ENCODE measurements at places on chromosomes 5 and 9.

GRCh38 chr5:3118340-3118739, 366.9 kb upstream of the IRX2 start:
- DNase-seq = no peak

GRCh38 chr5:159065135-159065534, 34.6 kb downstream of the EBF1 start:
- DNase-seq = no peak

DNA sequence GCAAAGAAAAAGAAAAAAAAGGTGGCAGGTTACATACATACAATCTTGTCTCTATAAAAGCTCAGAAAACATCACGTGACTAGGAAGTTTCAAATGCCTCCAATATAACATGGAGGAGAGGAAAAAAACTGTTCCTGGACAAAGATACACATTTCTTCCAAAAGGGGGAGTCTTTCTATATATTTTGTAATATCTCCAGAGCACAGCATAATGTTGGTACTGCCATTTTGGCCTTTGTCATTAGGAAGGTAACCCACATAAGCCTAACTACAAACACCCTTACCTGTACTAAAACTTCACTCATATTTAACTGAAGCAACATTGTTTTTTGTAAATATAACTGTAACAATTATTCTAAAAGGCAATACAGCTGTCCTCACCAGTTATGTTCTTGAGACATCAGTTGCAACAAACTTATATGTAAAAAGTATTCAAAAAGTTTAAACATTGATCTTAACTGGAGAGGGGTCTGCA, 1.2 kb upstream of the BTF3 start:
- peak; percentile 68 for DNase-seq

GRCh38 chr9:70934642-70935041, 186.8 kb downstream of the TRPM3 start:
- no peak for DNase-seq

- DNase-seq = no peak
Observed at GRCh38 chr5:113806904-113807303, 293.4 kb downstream of the YTHDC2 start.

GRCh38 chr5:126816649-126817048, 39.7 kb downstream of the LMNB1 start:
- no peak for DNase-seq

GRCh38 chr9:98846081-98846480, 38.6 kb downstream of the GALNT12 start:
- no peak for DNase-seq

- DNase-seq = no peak
Observed at GRCh38 chr5:149546974-149547373, 4.3 kb downstream of the CSNK1A1 start.

- DNase-seq = peak; percentile 19
Observed at GRCh38 chr9:20236676-20237075, 385.6 kb downstream of the MLLT3 start.

DNA sequence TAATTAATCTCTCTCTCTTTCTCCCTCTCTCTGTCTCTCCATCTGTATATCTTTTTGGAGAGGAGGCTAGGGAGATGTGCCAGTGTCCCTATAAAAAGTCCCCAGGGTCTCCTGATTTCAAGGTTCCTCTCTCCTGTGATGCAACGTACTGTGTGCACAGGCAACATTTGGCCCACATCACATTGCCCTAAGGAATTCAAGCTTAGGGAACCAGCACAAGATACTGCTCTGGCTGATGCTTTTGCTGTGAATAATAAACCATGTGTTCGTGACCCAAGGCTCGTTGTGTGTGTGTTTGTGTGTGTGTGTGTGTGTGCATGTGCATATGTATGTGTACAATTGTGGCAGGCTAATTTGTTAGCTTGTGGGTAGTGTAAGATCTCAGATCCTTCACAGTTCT, 9.7 kb downstream of the SPATA9 start:
- DNase-seq = peak; percentile 68

DNA sequence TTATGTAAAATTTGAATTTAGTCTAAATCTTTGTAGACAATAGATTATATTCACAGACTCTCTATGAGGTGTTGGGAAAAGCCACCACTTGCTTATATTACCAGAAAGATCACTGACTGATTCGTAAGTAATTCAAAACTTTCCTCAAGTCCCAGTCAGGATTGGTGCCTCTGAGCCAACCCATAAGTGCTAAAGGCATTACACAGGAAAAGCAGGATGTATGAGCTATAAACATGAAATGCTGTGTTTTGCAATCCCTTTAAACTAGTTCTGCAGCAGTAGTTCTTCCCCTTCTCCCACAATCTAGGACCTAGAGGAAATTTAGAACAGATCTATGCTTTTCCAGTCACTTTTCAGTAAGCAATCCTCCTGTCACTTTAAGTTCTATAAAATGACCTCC, 48.0 kb downstream of the SHLD3 start:
- peak; percentile 83 for DNase-seq

- DNase-seq = no peak
Observed at GRCh38 chr5:132655821-132656773, 1.9 kb upstream of the IL13 start.

- no peak for DNase-seq
Observed at GRCh38 chr5:168737066-168737465, 157.9 kb upstream of the PANK3 start.

GRCh38 chr5:143562935-143563334, 159.4 kb upstream of the NR3C1 start:
- DNase-seq = peak; percentile 68

GRCh38 chr5:55969956-55970355, 24.8 kb downstream of the IL6ST start:
- no peak for DNase-seq

GRCh38 chr9:38118862-38119438, 49.9 kb upstream of the SHB start:
- no peak for DNase-seq

DNA sequence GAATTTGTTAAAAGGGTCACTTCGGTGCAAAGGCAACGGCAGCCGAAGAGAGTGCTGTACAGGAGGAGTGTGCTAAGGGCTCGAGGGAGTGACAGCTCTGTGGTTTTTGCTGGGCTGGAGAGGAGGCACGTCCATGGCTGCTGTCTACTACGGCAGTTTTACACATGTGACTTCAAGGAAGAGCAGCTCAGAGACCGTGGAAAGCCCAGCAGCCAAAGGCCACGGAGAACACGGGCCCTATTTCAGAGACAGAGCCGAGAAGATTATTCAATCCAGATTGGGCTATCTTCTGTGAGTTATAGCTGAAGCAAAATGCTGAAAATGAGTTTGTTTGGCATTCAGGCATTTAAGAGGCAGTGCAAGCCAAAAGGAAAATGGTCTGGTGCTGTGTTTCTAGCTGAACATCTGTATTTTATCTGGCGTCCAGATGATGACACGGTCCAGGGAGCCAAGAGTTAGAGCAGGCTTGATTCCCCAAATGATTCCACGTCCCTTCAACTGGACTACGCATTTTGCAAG, 96.4 kb downstream of the RFK start:
- DNase-seq = peak; percentile 34

- no peak for DNase-seq
Observed at GRCh38 chr9:1875921-1876448, 139.2 kb upstream of the SMARCA2 start.

DNA sequence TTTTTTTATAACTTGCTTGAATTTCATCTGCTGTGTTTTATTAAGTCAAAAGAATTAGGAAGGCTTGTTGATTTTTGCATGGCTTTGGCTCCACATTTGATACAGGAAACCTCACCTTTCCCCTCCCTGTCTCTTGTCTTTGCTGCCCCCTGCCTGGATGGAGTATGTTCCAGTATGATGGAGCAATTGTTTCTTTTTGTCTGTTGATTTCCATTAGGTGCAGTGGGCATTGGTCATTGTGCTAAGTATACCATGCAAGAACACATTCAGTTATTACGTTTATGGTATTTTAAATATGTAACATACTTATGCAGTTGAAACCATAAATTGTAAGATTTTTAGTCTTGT, 19.6 kb downstream of the TJP2 start:
- DNase-seq = no peak

DNA sequence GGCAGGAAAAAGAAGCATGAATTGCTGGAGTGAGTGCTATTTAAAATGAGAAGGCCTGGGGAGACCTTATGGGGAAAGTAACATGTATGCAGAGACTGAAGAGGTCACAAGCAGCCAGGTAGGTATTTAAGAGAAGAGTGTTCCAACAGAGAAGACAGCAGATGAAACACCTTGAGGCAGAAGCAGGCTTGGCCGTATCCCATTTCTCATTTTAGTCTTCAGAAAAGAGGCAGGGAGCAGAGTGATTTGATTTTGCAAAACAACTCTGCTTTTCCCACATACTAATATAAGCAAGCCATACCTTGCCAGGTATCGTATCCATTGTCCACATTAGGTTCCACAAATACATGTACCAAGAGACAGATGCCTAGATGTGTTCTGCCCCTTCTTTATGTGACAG, 244.3 kb downstream of the ASTN2 start:
- no peak for DNase-seq

- peak; percentile 39 for DNase-seq
Observed at GRCh38 chr9:130156672-130157071, 15.5 kb upstream of the NCS1 start.

- DNase-seq = no peak
Observed at GRCh38 chr5:171309276-171310211, 496 bp downstream of the TLX3 start.

GRCh38 chr5:15117688-15118087, 246.1 kb upstream of the ANKH start:
- DNase-seq = peak; percentile 14

- peak; percentile 95 for DNase-seq
Observed at GRCh38 chr9:86795823-86796553, 151.3 kb downstream of the GAS1 start.

DNA sequence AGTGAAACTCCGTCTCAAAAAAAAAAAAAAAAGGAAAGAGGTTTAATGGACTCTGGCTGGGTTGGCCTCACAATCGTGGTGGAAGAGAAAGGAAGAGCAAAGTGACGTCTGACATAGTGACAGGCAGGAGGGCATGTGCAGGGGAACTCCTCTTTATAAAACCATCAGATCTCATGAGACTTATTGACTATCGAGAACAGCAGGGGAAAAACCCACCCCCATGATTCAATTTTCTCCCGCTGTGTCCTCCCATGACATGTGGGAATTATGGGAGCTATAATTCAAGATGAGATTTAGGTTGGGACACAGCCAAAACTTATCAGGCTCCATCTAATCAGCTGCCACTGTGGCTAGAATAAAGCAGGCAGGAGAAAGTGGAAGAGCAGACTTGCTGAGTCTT, 610.4 kb upstream of the NUDT12 start:
- DNase-seq = no peak

GRCh38 chr5:155827949-155828348, 499.0 kb upstream of the SGCD start:
- no peak for DNase-seq

GRCh38 chr5:89721931-89722330, 687.6 kb downstream of the CETN3 start:
- DNase-seq = no peak

GRCh38 chr9:134492281-134492691, 149.3 kb upstream of the COL5A1 start:
- DNase-seq = peak; percentile 93

GRCh38 chr5:66597183-66597757, 1.1 kb downstream of the MAST4 start:
- peak; percentile 16 for DNase-seq

- peak; percentile 28 for DNase-seq
Observed at GRCh38 chr5:5141625-5142525, 1.7 kb downstream of the ADAMTS16 start.

DNA sequence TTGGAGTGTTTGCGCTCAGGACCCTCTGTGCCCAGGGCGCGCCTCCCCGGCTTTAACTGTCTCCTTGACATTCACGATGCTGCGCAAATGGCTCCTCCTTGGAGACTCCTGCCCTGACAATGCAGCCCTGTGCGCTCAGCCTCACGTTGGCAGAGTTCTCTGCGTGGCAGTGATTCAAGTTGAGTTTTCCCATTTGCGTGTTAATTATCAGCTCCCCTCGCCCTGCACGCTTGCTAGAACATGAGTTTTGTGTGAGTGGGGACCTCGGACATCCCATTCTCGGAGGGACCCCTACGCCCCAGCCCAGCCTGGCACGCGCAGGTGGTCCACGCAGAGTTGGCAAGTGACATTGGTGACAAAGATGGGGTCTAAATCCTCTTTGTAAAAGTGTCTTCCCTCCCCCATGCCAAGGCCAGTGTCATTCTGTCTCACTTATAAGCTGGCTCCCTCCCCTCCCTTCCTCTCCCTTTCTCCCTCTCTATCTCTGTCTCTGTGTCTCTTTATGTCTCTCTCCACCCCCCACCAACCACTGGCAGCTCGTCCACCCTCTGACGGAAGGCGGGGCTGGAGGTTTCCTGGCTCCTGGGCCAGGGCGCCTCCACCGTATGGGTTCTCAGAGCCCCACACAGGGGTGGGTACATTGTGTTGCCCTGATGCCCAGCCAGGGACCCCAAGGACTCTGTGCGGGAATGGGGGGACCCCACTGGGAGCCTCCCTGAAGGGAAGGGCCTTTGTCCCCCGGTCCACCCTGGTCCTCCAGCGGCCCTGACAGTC, 169.3 kb downstream of the OLFM1 start:
- no peak for DNase-seq

DNA sequence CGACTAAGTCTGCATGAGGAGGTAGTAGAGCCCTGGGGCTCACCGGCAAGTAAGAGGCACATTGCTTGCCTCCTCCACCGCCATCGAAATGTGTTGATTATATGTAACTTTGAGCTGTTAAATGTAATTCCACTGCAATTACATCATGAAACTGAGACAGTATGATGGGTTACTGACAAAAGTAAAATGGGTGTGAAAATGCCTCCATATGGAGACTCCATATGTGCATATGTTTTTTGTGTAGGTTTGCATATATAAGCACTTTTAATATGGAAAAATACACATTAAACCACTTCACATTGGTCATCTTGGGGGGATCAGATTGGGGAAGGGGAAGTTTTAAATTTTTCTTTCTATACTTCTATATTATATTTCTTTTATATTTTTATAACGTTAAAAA, 29.8 kb downstream of the NFIL3 start:
- DNase-seq = no peak

- no peak for DNase-seq
Observed at GRCh38 chr5:79729679-79730078, 40.0 kb downstream of the CMYA5 start.

GRCh38 chr5:160493806-160494338, 72.2 kb downstream of the PTTG1 start:
- no peak for DNase-seq
